ENCODE measurements at places on chromosomes 7 and 10.

GRCh38 chr7:81676813-81677212 is 93.0 kb downstream of the HGF start:
- DNase-seq: no peak

- DNase-seq: peak; percentile 77
Observed at GRCh38 chr7:82810558-82811259, 352.0 kb downstream of the PCLO start.

GRCh38 chr10:33365871-33366411 is 31.5 kb upstream of the NRP1 start:
- DNase-seq: peak; percentile 89

DNA sequence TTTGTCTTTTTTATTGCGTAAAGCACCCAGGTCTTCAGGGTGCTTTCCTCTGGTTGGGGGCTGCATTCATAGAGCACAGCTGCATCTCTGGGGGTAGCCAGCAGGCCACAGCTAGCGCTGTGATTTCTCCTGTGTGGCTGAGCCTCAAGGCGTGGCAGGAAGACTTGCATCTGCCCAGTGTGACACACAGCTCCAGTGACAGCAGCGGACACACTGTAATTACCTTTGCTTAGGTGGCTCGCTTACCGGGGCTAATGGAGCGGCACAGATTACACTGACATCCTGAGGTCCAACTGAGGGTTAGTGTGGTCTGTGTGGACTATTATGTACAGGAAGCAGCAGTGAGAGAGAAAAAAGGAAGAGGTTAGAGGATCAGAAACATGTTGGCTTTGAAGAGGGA is 27.1 kb downstream of the ABCB4 start:
- no peak for DNase-seq

DNA sequence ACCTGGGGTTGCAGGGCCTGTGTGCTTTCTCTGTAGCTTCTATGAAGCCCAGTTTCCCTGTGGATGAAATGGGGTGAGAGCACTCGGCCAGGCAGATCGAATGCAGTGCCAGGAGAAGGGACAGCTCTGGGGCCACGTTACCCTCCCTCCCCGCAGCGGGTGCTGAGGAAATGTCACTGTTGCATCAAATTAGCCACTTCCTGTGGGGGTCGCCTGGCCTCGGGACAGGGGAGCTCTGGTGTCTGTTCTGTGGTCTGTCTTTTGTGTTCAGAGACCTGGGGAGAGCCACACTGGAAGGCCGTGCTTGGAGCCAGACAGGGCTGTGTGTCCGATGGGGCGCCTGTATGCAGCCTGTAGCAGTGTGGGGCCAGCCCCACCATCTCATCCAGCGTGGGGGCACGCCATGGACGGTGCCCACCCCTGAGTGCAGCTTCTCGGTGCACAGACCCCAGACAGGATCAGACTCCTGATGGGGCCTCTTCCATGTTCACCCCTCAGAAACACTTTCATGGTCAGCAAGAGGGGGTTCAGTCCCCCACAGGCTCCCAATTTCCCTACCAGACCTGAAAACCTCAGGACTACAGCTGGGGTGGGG is 13.6 kb downstream of the TTYH3 start:
- DNase-seq: no peak

DNA sequence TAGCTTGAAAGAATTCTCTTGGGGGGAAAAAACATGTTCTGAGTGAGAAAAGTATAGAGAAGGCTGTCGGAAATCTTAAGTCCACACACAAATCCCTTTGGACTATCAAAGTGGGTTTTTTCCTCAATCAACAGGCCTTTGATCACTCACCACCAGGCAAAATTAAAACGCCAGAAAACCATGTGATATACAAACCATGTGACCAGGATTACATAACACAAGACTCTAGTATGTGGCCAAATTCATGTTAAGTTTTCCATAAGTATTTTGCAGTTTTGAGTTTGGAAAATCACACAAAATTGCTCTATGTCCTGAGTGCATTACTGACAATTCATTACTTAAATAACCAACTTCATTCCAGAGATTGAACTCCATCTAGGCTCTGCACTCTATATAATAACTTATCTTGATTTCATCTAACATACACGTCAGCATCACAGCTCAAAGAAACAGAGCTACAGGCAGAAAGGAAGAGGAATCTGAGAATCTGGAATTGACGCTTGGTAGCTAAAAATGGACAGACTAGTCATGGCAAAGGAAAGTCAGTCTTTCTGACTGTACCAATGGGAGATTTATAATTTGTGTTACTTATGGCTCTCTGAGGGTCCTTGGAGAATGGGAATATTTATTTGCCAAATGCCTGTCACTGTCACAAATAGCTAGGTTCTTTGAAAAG is 383.5 kb downstream of the SFMBT2 start:
- no peak for DNase-seq

DNA sequence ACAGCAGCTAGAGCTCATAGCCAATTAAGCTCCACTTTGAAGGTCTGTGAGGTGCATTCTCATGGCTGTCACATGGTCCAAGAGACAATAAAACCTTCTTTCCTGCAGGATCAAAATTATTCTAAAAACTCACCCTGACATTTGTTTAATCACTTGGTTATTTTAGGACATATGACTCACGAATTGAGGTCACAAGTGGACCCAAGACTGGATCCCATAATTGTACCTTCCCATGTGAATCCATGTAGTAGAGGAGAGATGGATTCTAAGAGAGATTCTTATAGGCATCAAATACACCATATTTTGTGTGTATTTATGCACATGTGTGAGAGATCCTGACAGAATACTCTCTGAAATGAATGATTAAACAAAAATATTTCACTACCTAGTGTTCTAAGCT is 18.1 kb downstream of the POLR1F start:
- no peak for DNase-seq

GRCh38 chr10:67785098-67785497 is 52.9 kb downstream of the DNAJC12 start:
- DNase-seq: no peak

GRCh38 chr10:30392564-30392990 is 41.4 kb upstream of the MAP3K8 start:
- peak; percentile 69 for DNase-seq

- DNase-seq: no peak
Observed at GRCh38 chr7:47252675-47253074, 329.2 kb downstream of the TNS3 start.

- peak; percentile 86 for DNase-seq
Observed at GRCh38 chr7:131103997-131104396, 223.7 kb upstream of the MKLN1 start.

DNA sequence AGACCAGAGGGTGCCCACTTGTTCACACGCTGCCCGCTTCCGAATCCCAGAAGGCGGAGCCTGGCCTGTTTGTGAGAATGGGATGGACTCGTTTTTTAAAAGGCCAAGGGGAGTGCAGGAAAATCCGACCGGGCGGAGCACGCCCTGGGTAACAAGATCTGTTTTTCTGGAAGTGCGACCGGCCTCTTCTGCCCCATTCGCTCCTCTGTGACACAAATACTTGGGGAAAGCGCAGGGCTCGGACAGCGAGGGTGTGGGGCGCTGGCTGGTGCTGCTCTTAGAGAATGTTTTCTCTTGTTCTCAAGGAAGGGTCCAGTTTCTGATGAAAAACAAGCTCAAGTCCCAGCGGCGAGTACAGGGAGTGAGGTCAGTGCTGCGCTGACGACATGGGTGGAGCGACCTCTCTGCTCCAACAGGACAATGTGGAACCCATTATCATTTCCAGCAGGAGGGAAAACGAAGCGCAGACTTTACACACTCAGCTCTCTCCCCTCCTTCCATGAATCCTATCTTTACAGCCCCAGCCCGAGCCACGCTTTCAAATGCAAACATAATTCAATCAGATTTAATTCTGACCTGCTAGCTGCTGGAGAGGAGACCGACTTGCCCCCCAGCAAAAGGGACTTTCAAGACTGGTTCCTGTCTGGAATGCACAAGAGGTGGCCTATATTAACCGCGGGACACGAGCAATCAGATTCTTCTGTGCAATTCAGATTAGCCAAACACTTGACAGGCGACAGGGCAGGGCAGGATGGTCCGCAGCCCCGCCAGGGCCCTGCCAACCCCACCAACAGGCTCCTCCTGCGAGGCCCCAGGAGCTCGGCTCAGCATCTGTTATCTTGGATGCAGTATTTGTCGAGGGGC is 1.1 kb downstream of the RADIL start:
- peak; percentile 72 for DNase-seq

DNA sequence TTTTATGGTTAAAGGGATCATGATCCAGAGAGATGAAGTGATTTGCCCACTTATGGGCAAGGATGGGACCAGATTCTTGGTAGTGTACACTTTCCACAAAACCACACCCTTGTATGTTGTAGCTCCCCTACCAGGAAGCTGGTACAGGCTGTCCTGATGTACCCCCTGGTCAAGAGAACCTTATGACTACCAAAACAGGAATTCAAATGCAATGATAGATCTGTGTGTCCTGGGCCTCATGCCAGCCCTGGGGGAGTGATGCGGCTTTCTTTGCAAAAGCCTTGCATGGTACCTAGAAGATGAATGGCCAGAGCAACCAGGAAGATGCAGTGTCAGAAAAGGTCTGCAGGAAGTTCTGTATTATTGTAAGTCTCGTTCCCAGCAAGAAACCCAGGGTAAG is 94.9 kb upstream of the AGK start:
- DNase-seq: no peak

DNA sequence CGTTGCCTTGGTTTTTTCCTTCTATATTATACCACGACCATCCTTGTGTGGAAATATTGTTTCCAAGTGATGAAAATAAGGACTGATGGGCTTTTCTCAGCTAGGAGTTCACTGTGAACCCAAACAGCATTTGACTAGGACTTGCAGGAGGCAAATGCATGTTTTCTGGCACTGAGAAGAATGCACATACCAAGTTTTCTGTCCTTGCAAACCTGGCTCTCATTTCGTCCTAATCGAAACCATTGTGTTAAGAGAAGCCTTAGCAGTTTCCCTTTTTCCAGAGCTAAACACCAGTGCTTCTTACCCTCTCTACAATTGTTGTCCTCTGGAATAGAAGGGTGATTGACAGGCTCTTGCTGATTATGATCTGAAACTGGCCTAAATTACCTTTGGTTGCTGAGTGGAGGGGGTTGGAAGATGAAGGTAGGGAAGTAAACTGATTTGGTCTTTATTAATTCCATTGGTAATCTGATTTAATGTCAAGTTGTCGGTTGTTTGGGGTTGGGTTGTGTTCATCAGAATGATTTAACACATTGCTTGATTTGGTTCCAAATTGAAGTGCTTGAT is 33.1 kb upstream of the ELMO1 start:
- no peak for DNase-seq

- no peak for DNase-seq
Observed at GRCh38 chr7:23275912-23276311, 23.2 kb upstream of the MALSU1 start.

DNA sequence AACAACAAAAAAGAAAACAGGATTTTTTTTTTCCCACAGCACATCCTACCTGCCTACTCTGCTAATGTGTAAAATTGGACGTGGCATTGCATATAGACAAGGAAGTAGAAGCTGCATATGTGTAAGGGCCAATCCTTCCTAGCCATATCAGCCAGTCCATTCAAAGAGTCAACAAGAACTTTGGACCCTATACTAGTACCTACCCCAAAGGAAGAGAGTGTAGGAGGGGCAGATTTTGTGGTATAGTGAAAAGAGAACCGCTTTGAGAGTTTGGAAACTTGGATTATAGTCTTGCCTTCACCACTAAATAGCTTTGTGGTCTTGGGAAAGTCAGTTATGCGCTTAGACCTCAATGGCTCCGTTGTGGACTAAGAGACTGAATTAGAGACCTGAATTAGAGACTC is 12.1 kb upstream of the MCU start:
- DNase-seq: no peak

DNA sequence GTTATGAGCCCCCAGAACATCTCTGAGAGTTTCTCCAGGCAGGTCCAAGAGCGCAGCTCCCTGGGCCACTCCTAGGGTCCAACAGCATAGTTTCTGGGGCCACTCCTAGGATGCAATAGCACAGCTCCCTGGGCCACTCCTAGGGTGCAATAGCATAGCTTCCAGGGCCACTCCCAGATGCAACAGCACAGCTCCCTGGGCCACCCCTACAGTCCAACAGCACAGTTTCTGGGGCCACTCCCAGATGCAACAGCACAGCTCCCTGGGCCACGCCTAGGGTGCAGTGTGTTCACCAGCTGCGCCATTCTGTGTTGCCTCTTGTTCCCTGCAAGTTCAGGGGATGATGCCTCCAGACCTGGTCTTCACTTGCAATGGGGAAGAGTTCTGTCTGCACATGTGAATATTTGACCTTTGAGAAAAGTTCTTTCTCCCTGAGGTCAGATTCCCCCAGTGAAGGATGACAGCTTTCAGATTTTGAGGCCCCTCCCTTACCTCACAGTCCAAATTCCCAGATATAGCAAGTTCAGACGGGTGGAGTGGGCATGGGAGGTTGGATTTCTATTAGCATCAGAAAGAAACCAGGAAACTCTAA is 43.0 kb upstream of the LEP start:
- no peak for DNase-seq

GRCh38 chr10:17113346-17113745 is 16.3 kb downstream of the CUBN start:
- no peak for DNase-seq

- DNase-seq: no peak
Observed at GRCh38 chr10:3264161-3264761, 91.7 kb upstream of the PITRM1 start.

- no peak for DNase-seq
Observed at GRCh38 chr10:35424680-35425285, 88.5 kb downstream of the CCNY start.

- DNase-seq: no peak
Observed at GRCh38 chr7:83270407-83270806, 107.7 kb upstream of the PCLO start.

- no peak for DNase-seq
Observed at GRCh38 chr7:124779194-124779593, 13.6 kb upstream of the GPR37 start.

GRCh38 chr7:41730668-41731067 is 27.8 kb upstream of the INHBA start:
- DNase-seq: no peak

DNA sequence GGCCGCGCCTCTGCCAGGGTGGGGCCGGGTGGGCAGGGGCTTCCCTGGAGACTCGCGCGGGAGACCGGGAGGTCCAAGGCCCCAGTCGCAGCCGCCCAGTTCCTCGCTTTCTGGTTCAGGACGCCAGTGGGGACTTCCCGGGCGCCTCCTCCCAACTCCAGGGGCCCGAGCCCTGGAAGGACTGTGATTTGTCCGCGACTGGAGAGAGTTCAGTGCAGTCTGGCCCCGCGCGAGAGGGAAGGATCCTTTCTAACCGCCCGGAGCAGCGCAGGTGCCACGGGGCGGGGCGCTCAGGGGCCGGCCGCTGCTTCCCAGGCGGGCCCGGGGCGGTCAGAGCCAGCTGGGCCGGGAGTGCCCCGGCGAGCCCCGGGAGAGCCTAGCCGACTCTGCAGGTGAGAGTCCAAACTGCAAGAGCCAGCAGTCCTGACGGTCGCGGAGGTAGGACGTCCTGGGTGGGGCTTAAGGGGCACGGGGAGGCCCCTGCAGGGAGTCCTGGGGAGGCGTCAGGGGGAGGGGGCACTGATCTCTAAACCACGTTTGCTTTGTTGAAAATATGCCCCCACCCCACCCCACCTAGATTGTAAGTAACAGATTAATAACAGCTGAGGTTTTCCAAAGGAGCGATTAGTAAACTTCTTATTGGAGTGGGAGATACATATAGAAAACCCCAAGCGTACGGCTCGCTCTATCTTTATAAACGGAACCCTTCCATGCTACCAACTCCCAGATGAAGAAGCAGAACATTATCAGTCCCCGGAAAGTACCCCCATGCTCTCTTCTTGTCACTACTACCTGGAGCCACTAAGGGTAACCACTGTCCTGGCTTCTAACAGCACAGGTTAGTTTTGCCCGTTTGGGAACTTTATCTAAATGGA is 8.2 kb downstream of the NKX2-3 start:
- DNase-seq: no peak
